Central memory CD4-positive, alpha-beta T cell (primary cell): ENCODE measurements at places on chromosomes 12 and 14.

DNA sequence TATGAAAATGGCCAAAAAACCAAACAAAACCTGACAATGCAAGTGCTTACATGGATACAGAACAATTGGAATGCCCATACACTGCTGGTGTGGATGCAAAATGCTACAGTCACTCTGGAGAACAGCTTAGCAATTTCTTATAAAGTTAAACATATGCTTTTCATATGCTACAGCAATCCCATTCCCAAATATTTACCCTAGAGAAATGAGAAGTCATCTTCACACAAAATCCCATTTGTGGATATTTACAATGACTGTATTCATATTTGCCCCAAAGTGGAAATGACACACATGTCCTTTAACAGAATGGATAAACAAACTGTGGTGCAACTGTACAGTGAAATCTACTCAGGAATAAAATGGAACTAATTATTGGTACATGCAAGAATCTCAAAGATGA lies 20.4 kb downstream of the SAV1 start:
- DNase-seq = no peak

DNA sequence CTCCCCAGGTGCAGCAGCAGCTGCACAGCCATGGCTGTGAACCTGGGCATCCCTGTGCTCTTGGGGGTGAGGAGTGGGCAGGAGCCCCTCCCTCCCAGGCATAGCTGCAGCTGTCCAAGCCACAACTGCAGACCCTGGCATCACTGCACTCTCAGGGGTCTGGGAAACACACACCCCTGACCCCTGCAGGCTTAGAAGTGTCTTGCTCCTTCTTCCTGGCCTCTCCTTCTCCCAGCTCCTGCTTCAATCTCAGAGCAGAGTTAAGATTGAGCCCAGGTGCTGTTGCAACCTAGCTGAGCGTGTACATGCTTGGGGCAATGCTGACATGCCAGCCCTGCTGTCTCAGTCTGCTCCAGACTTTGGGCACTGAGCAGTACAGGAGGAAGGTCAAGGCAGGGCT lies 833.6 kb downstream of the FLRT2 start:
- DNase-seq = no peak

DNA sequence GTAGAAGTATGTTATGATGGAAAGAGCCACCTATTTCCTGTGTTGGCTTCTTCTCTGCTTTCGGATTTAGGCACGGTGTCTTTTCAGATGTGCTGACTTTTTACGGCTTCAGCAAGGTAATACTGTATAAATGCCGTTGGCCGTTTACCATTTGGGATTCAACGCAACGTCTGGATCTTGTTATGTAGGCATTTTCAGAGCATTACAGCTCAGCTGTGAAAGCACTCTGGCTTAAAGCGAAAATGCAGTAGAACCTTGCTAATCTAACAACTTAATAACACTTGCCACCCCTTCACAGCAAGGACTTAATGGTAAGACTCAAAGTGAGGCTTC lies 229.9 kb downstream of the EFCAB11 start:
- peak; percentile 27 for DNase-seq

GRCh38 chr12:82842480-82842879 lies 155.8 kb downstream of the TMTC2 start:
- no peak for DNase-seq

GRCh38 chr12:69966839-69967238 lies 141.8 kb downstream of the MYRFL start:
- no peak for DNase-seq

GRCh38 chr12:132441871-132442863 lies 47.8 kb upstream of the FBRSL1 start:
- DNase-seq = no peak

- DNase-seq = no peak
Measured at GRCh38 chr14:34380471-34380845, 81.6 kb downstream of the SPTSSA start.

DNA sequence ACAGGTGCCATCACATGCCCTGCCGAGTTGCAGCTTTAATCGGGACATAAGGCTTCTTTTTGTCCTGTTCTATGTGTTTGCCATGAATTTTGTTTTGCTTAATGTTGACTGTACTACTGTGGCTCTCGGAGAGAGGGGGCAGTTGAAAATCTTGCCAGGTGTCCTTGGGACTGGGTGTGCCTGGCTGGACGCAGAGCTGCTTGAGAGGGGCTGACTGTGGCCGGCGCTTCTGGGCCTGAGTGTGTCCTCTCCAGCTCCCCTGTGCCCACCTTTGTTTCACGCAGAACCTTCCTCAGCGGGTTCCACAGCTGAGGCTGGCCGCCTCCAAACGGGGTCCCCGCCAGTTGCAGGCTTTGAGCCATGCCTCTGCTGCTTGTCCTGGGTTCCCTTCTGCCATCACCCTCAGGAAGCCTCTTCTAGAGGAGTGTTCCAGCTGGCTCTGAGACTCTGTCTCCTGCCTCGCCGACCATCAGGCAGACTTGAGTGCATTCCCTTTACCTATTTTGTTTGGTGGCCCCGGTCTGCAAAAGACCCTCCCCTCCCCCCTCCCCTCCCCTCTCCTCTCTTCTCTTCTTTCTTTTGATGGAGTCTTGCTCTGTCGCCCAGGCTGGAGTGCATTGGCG lies 49.7 kb downstream of the DDX51 start:
- DNase-seq = no peak

DNA sequence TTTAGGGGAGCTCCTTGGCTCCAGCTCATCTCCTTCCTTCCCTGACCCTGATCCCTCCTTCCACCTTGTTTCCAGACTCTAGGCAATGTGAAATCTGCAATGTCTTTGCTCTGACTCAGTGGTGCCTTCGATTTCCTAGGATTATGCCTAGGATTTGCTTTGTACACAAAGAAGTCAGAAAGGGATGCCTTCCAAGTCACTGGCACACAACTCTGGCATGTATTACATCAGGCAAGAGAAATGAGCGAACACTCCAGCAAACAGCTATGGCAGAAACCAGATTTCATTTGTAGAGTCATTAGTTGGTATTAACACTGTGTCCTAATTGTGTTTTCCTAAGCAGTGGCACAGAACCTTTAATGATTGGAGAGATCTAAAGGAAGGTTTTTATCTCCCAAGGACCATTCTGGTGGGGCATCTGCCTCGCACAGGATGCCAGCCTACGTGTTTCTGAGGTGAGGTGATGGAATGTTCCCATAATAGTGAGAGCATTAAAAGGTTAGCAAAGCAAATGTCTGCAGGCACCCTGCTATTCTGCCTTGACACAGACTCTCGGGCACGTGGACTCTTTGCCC lies 84.9 kb downstream of the WSCD2 start:
- no peak for DNase-seq

- no peak for DNase-seq
Measured at GRCh38 chr12:6938353-6939190, 5.0 kb upstream of the RNU7-1 start.

- DNase-seq = no peak
Measured at GRCh38 chr12:94889445-94890210, 113.9 kb downstream of the NDUFA12 start.

- no peak for DNase-seq
Measured at GRCh38 chr14:103097994-103098957, 3.8 kb downstream of the EXOC3L4 start.
